CD4-positive, CD25-positive, alpha-beta regulatory T cell (primary cell): ENCODE measurements at places on chromosomes 5 and 9. TPM values are rescaled to one million over a fixed set of nuclear protein-coding genes. Genes with fewer than 3 reads are reported as not detected.
A peak's percentile ranks its signal among the peaks of the same experiment; 100 is the strongest.

DNA sequence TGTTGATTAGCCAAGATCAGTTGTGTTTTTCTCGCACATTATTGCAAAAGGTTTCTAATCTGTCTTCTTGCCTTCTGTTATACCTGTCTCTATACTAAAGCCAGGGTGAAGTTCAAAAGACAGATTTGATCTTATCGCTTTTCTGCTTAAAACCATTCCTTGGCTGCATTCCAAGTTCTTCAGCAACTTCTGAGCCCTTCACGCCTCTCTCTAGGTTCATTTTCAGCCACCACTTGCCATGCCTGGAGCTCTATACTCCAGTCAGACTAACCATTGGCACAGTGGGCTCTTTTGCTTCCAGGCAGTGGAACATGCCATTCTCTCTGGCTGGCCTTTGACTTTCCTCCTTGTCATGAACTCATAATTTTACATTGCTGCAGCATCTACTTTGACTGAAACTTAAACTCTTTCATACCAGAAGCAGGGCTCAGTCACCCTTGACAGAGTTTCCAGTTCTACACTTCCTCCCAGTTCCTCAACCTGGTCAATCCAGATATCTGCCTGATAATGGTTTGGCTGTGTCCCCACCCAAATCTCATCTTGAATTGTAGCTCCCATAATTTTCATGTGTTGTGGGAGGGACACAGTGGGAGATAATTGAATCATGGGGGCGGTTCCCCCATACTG is 114.4 kb downstream of the SLC12A2 start:
- no peak overlapping the region for H3K27ac ChIP-seq
- H3K4me3 ChIP-seq, result no peak overlapping the region
- H3K4me1 ChIP-seq, result peaks cover 7% of the 10 kb centered on the region
- H3K36me3 ChIP-seq, result no peaks in the 10 kb centered on the region

- no peaks in the 10 kb centered on the region for H3K4me1 ChIP-seq
- DNase-seq, result no peak
- H3K36me3 ChIP-seq, result peaks cover 65% of the 10 kb centered on the region
- no peaks in the 10 kb centered on the region for H3K27me3 ChIP-seq
Measured at GRCh38 chr5:123365156-123365555, 58.0 kb downstream of the CEP120 start.

- no peak overlapping the region for H3K4me3 ChIP-seq
- no peak for DNase-seq
- no peaks in the 10 kb centered on the region for H3K36me3 ChIP-seq
- H3K27me3 ChIP-seq, result no peaks in the 10 kb centered on the region
- no peak overlapping the region for H3K27ac ChIP-seq
Measured at GRCh38 chr9:36443581-36443980, 43.5 kb upstream of the RNF38 start.

Gene SLC6A18
- total RNA-seq, result not detected

- no peaks in the 10 kb centered on the region for H3K27me3 ChIP-seq
- H3K4me1 ChIP-seq, result no peaks in the 10 kb centered on the region
- no peak overlapping the region for H3K4me3 ChIP-seq
- no peak for DNase-seq
- H3K27ac ChIP-seq, result no peak overlapping the region
Measured at GRCh38 chr5:153745778-153746395, 255.4 kb downstream of the GRIA1 start.

- H3K4me3 ChIP-seq, result peak overlapping the region; percentile 75
- no peaks in the 10 kb centered on the region for H3K27me3 ChIP-seq
- no peak for DNase-seq
Measured at GRCh38 chr9:131677049-131677443, 62.8 kb downstream of the RAPGEF1 start.

DNA sequence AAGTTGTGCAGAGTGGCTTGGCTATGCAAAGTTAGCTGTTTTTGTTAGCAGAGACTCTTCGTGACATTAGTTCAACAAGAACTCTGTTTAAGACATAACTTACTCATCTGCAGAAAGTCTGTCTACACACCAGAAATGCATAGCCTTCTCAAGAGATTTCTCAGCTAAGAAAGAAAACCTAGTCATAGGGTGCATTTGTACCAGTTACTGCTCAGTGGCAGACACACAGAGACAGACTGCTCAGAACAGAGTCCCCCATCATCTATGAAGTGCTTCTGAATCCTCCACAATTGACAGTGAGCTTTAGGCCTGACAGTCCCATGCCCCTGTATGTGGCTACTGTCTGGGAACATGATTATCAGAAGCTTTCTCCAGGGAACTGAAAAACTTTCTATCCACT is 56.1 kb upstream of the IFNK start:
- H3K4me1 ChIP-seq, result no peaks in the 10 kb centered on the region
- H3K27me3 ChIP-seq, result no peaks in the 10 kb centered on the region

DNA sequence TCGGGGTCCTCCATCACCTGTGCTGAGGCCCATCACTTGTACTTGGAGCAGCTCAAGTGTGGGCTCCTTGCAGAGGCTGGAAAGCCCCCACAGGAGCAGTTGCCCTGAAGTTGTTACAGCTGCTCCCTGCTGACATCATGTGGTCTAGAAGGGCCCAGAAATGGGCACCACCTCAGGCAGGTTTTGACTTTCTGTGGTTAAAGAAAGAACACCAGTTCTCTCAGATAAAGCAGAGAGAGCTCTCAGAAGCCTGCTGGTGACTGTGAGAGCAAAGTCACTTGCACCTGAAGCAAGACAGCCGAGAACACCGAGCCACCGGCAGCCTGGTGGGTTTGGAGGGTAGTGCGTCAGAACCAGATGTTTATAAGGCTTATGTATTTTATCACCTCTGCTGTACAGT is 70.4 kb downstream of the MVB12B start:
- peak overlapping the region; percentile 42 for H3K4me3 ChIP-seq
- H3K27me3 ChIP-seq, result no peaks in the 10 kb centered on the region
- no peaks in the 10 kb centered on the region for H3K36me3 ChIP-seq
- peaks cover 25% of the 10 kb centered on the region for H3K4me1 ChIP-seq
- peak overlapping the region; percentile 63 for H3K27ac ChIP-seq

DNA sequence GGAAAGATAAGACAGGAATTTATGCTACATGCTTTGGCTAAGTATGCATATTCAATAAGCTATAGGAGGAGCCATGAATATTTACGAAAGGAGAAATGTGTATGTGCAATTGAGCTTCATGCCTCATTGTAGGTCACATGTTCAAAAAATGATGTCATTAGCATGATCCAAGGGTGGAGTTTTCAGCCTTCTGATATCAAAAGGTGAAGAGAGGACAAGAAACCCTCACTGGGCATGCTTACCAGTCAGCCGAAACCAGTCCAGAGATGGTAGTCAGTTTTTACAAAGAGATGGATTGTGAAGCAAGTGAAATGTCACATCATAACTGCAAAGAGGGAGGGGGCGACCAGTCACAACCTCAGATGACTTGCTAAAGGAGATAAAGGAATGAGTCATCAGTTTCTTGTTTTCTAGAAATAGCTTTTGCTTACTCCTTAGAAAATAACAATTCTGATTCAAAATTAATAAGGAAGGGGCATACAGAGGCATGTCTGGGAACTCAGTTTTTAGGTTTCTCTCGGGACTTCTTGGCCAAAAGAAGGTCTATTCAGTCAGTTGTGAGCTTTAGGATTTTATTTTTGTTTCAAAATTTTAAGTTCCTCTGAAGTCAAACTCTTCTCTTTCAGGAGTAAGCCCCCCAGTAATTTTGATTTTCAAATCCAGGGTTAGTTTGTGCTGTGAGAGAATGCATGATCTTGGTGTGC is 1067.8 kb upstream of the EDIL3 start:
- no peak overlapping the region for H3K4me3 ChIP-seq
- H3K27ac ChIP-seq, result no peak overlapping the region
- H3K36me3 ChIP-seq, result no peaks in the 10 kb centered on the region
- no peak for DNase-seq

Gene ALDH1A1
- 1.0 TPM for total RNA-seq

DNA sequence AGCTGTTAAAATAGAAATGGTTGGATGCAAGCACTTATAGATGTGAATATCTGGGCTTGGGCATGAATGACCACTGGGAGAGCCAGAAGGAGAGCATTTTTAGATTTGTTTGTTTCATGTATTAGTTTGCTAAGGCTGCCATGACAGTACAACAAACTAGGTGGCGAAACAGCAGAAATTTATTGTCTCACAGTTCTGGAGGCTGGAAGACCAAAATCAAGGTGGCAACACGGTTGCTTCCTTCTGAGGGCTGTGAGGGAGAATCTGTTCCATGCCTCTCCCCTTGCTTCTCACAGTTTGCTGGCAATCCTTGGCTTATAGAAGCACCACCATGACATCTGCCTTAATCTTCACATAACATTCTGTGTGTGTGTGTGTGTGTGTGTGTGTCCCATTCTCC is 20.2 kb upstream of the CDC23 start:
- H3K27ac ChIP-seq, result no peak overlapping the region
- peaks cover 8% of the 10 kb centered on the region for H3K27me3 ChIP-seq
- no peaks in the 10 kb centered on the region for H3K4me1 ChIP-seq
- no peak overlapping the region for H3K4me3 ChIP-seq

Gene TMEM252
- not detected for total RNA-seq

Gene CDC20B
- not detected for total RNA-seq

Gene CYLC2
- not detected for total RNA-seq

GRCh38 chr9:86643946-86644674 is 289.9 kb upstream of the TUT7 start:
- no peaks in the 10 kb centered on the region for H3K36me3 ChIP-seq
- H3K4me1 ChIP-seq, result no peaks in the 10 kb centered on the region
- DNase-seq, result no peak
- H3K27ac ChIP-seq, result no peak overlapping the region
- no peak overlapping the region for H3K4me3 ChIP-seq

DNA sequence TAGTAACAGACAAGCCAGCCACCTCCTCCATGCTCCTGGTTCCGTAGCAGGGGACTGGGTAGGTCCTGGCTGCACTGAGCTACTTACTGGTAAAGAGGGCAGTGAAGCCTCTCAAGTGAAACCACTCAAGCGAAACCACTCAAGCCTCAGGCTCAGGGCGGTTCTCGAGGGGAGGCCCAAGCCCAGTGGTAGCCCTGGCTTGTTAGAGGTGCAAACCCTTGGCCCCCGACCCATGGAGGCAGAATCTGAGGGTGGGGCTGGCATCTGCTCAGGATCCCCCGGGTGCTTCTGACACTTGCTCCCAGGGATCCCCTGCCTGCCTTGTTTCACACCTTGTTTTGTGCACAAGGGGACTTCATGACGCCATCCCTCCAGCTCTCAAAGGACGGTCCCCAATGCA is 76.5 kb upstream of the OLFM1 start:
- no peak overlapping the region for H3K27ac ChIP-seq
- no peak for DNase-seq
- H3K27me3 ChIP-seq, result no peaks in the 10 kb centered on the region
- no peak overlapping the region for H3K4me3 ChIP-seq
- no peaks in the 10 kb centered on the region for H3K36me3 ChIP-seq

Gene RNF130
- 4.2 TPM for total RNA-seq

- H3K27ac ChIP-seq, result peak overlapping the region; percentile 77
- DNase-seq, result peak; percentile 17
- peaks cover 16% of the 10 kb centered on the region for H3K27me3 ChIP-seq
- peaks cover 30% of the 10 kb centered on the region for H3K4me1 ChIP-seq
- H3K4me3 ChIP-seq, result peak overlapping the region; percentile 74
- no peaks in the 10 kb centered on the region for H3K36me3 ChIP-seq
Measured at GRCh38 chr9:79570448-79571308, 1.1 kb upstream of the TLE4 start.

GRCh38 chr9:81669866-81670265 is 19.5 kb downstream of the TLE1 start:
- H3K4me1 ChIP-seq, result no peaks in the 10 kb centered on the region
- DNase-seq, result no peak
- no peak overlapping the region for H3K4me3 ChIP-seq
- no peaks in the 10 kb centered on the region for H3K27me3 ChIP-seq
- no peak overlapping the region for H3K27ac ChIP-seq

Gene HRCT1
- total RNA-seq, result not detected

Gene KCNV2
- total RNA-seq, result not detected

DNA sequence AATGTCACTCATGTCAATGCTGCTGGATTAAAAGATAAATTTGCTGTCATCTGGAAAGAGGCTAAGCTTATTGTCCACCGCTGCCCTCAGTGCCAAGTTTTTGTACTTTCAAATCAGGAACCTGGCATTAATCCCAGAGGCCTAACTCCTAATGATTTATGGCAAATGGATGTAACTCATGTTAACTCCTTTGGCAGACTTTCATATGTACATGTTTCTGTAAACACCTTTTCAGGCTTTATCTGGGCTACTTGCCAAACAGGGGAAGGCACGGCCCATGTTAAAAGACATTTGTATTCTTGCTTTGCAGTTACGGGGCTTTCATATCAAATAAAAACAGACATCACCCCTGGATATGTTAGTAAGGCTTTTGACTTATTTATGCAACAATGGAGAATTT is 608.0 kb upstream of the ACO1 start:
- no peaks in the 10 kb centered on the region for H3K27me3 ChIP-seq
- no peak overlapping the region for H3K27ac ChIP-seq
- no peaks in the 10 kb centered on the region for H3K36me3 ChIP-seq
- H3K4me1 ChIP-seq, result no peaks in the 10 kb centered on the region
- no peak overlapping the region for H3K4me3 ChIP-seq

Gene POLR3G
- total RNA-seq, result 0.91 TPM

GRCh38 chr5:142540922-142541422 is 144.9 kb downstream of the FGF1 start:
- no peak overlapping the region for H3K27ac ChIP-seq
- H3K27me3 ChIP-seq, result peaks cover 2% of the 10 kb centered on the region
- no peaks in the 10 kb centered on the region for H3K4me1 ChIP-seq
- no peak overlapping the region for H3K4me3 ChIP-seq
- DNase-seq, result no peak

- H3K4me3 ChIP-seq, result no peak overlapping the region
- H3K36me3 ChIP-seq, result no peaks in the 10 kb centered on the region
- H3K27ac ChIP-seq, result no peak overlapping the region
- no peaks in the 10 kb centered on the region for H3K4me1 ChIP-seq
Measured at GRCh38 chr5:26610577-26610976, 427.8 kb downstream of the CDH9 start.

DNA sequence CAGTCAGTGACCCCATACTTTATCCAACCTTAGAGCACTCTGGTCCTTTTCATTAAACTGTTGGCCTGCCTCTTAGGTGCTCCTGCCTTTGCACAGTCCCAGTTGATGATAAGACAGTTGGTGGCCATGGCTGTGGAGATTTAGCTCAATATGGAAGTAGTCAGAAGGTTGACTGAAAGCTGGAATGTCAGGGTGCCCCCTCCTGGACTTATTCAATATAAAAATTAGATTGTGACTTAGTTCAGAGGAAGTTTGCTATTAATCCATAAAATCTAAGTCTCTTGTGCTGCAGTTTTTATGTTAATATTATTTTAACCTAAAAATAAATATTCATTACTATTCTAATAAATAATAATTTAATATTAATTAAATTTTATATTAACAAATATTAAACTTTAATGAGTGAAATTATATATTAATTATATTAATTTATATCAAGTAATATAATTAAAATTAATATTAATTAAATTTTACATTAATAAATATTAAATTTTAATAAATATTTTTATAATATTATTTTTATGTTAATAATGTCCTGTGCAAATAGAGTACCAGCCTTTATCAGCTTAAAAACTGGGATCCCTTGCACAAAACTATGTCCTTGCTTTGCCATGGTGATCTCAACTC is 77.7 kb upstream of the ADAMTSL1 start:
- no peaks in the 10 kb centered on the region for H3K4me1 ChIP-seq
- no peaks in the 10 kb centered on the region for H3K36me3 ChIP-seq
- H3K27ac ChIP-seq, result no peak overlapping the region
- H3K27me3 ChIP-seq, result no peaks in the 10 kb centered on the region

GRCh38 chr5:116305899-116306298 is 221.1 kb downstream of the COMMD10 start:
- no peak overlapping the region for H3K27ac ChIP-seq
- H3K4me1 ChIP-seq, result no peaks in the 10 kb centered on the region
- H3K4me3 ChIP-seq, result no peak overlapping the region
- peaks cover 65% of the 10 kb centered on the region for H3K36me3 ChIP-seq

- H3K27me3 ChIP-seq, result no peaks in the 10 kb centered on the region
- DNase-seq, result no peak
- H3K4me3 ChIP-seq, result no peak overlapping the region
- no peaks in the 10 kb centered on the region for H3K4me1 ChIP-seq
- H3K27ac ChIP-seq, result no peak overlapping the region
- no peaks in the 10 kb centered on the region for H3K36me3 ChIP-seq
Measured at GRCh38 chr5:174559141-174559540, 165.2 kb upstream of the MSX2 start.

Gene SLCO4C1
- total RNA-seq, result not detected
